ENCODE measurements at places on chromosomes 3 and 15.

DNA sequence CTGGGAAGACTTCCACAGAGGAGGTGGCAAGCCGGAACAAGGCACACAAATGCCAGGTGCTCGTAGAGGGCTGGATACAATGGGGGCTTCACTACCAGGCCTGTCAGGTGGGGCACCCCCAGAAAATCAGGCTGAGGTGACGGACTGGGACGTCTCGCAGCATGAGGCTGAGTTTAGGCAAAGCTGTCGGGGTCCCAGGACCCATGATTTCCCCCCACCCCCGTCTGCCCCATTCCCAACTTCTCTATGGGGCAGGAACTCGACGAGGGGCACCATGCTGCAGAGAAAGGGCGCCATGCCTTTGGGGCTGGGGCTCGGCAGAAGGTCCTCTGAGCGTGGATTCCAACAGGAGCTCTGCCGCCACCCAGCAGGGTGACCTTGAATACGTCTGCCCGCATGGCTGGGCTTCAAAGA is 65.7 kb upstream of the HES1 start:
- DNase-seq, result no peak

DNA sequence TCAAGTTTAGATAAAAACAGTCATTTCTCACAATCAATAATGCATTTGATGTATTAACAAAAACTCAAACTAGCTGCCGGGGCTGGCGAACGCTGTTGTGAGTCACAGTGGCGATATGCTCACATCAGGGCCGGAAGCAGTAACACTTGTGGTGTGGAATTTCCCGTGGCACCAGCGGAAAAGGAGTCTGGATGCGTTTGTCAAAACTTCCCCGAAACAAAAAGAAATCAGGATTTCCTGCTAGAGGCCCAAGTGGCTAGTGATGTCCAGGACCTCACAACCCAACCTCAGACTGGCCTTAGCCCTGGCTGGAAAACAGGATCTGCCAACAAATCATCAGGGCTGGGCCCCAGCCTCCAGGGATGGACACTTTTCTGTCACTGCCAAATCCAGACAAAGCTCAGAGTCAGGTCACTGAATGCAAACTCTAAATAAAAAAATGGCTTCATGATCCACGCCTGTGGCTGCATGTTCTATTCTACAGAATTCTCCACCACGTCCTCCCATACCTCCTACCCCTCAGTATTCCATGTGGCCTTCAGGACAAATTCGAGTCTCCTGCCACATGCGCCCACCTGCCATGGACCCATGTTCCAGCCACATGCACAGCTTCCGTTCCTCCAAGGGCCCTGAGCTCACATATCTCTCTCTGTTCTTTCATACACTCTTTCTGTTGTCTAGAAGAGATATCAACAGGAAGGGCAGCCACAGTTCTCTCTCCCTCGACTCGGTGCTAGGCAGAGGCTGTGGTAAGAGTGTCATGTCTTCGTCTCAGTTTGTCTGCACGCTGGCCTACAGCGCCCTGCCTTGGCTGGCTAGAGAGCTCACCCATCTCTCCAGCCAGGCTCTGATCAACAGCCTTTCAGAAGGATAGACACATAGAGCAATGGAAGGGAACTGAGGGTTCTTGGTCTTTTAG is 35.4 kb downstream of the EHD4 start:
- no peak for DNase-seq

DNA sequence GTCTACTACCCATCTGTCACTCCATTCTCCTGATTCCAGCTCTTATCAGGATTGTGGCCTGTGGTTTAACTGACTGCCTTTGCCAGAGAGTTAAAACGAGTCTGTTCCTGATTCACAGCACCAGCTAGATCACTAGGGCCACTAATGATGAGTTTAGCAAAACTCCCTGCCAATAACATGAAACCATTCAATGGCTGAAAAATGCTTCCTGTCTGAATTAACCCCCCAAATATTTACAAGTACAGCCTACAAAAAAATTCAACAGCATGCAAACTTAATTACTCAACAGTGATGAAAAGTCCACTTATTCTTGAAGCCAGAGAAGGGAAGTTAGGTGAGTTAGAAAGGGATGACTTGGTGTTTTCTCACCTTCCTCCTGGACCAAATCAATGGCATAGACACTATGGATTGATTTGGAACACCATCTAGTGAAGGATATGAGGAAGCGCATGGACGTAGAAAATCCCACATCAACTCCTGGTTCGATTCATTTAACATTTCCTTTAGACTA is 141.4 kb downstream of the TGFBR2 start:
- DNase-seq, result peak; percentile 28

DNA sequence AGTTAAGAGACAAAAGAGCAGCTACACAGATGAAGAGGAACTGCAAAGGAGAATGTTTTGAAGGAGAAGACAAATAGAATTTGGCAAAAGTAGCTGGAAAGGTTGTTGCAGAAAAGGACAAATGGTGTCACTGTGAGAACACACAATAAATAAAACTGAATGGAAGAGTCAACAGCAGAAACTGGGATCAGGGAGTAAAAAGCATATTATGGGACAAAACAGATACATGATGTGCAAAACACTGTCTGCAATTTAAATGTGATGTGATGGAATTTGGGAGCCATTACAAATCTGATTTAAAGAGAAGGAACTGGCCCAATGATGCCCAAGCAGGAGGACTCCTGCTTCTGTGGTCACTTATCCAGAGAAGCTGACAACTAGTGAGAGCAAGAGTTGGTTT is 46.1 kb downstream of the CD47 start:
- no peak for DNase-seq

DNA sequence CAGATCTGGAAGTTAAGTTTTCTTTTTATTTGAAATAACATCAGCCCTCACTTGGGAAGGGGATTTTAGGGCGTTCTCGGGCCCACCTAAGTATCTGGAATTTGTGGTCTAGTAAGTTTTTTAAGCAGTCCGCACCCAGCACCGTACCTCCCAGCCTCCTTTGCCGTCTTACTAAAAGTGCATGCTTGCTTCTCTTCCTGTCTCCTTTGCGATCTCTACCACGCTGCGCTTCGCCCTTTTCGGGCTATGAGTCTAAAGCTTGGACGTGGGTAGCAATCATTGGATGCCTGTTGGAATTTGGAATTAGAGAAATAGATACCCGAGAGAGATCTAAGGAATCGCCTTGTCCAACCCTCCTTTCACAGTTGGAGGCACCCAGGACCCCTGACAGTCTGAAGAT is 1.1 kb downstream of the THSD4 start:
- DNase-seq, result no peak

DNA sequence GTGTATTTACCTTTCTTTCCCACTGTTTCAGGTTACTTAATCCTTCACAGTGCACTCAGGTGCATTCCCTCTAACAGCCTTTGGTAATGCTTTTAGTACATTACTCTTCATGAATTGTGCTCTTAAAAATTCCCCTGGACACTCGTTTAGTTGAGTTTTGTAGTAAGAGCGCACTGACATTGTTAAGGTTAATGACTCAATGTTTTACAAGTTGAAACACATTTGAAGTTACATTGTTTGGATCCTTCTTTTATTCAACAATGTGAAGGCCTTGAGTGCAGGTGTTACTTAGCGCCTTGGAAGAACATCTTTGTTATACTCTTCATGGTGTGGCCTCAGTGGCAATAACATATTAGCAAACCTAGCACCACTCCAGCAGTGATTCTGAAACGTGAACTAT is 739.6 kb downstream of the NAALADL2 start:
- DNase-seq, result no peak
